ENCODE measurements at places on chromosomes 13 and 19.

DNA sequence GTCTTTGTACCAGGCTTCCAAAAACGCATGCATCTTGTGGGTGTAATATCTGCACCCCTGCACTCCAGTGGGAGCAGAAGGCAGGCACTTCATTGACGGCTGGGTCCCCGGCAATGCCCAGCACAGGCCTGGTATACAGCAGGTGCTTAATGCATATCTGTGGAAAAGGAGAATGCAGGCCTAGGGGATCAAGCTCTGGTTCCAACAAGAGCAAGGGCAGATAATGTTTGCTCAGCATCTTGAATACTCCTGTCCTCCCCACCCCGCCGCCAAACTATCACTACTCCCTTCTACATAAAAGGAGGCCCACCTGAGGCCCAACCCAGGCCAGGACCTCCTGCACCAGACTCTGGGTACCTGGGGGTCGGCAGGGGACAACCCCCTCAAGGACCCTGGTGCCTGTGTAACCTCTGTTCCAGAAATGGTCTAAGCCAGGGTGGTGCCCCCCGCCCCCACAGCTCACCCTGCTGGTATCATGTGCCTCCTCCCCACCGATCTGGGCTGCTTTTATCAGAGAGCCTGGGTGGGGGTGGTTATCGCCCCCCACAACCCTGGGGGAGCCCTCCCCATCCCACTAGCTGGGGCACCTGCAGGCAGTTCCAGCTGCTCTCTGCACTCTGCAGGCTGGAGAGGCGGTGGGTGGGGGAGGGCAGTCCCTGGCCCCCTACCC lies 4.8 kb downstream of the KLF16 start:
- DNase-seq: no peak

- no peak for DNase-seq
Measured at GRCh38 chr19:47897861-47898260, 11.7 kb upstream of the SULT2A1 start.

GRCh38 chr13:63631006-63631405 lies 2215.4 kb upstream of the PCDH20 start:
- DNase-seq: no peak

GRCh38 chr19:45820413-45821102 lies 5.5 kb upstream of the RSPH6A start:
- no peak for DNase-seq

DNA sequence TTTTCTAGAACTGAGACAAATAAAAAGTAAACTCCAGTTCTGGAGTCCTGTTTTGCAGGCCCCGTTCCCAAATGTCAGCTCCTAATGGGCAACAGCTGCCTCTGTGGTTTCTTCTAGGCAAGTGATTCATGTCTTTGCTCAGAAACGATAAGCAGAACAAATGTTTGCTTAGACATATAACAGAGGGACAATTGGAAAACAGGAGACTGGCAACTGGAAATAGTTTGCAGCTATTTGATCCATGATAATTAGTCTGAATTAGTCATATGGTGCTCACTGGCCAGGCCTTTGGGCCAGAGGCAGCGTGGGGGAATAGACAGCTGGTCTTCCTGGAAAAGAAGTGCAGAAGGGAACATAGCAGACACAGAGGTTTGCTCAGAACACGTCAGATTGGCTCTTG lies 29.2 kb upstream of the TSHZ3 start:
- DNase-seq: no peak

DNA sequence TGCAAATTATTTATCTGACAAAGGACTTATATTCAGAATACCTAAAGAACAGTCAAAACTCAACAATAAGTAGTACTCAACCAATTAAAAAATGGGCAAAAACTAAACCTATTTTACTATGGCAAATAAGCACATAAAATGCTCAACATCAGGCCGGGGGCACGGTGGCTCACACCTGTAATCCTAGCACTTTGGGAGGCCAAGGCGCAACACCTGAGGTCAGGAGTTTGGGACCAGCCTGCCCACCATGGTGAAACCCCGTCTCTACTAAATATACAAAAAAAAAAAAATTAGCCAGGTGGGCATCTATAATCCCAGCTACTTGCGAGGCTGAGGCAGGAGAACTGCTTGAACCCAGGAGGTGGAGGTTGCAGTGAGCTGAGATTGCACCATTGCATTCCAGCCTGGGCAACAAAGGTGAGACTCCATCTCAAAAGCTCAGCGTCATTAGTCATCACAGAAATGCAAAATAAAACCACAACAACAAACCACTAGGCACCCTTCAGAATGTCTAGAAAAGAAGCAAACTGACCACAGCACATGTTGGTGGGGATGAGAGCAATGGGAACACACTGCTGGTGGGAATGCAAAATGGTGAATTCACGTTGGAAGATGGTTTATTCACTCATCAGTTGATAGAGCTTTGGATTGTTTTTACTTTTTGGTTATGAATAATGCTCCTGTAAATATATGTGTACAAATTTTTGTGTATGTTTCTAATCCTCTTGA lies 180.6 kb upstream of the SOX1 start:
- no peak for DNase-seq

DNA sequence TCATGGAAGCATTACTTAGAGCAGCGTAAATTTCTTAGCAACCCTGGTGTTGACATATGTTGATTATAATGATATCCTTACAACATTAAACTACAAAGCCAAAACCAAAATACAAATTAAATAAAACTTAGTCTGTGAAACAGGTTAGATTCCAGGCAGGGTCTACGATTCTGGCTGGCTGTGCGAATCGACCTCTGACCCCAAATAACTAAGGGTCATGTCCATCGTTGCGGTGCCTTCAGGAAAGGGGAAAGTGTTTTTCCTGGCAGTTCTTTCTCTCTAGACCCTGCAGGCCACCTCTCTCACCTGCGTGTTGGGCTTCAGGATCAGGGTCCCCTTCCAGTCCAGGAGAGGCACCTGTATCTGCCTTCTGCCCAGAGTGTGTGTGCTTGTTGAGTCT lies 66.2 kb downstream of the ATP11A start:
- no peak for DNase-seq

DNA sequence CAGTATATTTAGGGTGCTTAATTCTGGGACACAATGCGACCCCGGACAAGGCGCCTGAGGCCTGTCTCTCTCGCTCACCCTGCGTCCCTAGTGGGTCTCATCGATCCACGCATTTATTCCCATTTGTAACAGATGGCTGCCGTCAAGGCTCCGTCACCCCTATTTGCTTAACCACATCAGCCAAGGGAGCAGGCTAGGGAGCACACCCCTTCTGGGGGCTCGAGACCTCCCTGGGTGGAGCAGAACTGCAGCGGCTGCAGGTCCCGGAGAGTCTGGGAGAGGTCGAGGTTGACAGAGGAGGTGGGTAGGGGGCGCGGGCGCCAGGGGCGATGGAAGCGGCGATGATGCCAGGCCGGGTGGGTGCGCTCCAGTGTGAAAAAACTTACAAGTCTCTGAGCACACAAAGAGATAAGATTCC lies 507 bp downstream of the ALG5 start:
- peak; percentile 34 for DNase-seq

DNA sequence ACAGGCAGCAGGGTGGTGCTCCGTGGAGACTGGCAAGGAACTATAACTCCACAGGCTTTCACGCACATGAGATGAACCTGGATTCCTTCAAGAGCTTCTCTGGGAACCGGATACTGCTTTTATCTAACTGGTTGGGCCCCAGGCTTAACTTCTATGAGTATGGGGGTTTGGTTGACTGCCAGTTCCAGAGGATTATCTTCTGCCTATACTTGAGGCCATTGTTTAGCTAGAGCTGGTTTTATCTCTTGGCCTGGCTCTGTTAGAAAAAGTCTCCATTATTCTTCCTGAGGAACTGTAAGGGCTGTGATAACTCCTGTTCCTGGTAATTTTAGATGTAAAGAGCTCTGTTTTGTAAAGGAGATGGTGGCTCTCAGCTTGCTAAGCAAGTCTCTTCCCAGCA lies 40.9 kb downstream of the ZNF846 start:
- peak; percentile 45 for DNase-seq

Measured in NCI-H524 (cell line).